Hematopoietic multipotent progenitor cell treated with erythropoietin and hydrocortisone succinate and interleukin-3 and kit ligand, for 6 days (in vitro differentiated cells): ENCODE measurements at places on chromosomes 13 and 19.
A peak's percentile ranks its signal among the peaks of the same experiment; 100 is the strongest.

DNA sequence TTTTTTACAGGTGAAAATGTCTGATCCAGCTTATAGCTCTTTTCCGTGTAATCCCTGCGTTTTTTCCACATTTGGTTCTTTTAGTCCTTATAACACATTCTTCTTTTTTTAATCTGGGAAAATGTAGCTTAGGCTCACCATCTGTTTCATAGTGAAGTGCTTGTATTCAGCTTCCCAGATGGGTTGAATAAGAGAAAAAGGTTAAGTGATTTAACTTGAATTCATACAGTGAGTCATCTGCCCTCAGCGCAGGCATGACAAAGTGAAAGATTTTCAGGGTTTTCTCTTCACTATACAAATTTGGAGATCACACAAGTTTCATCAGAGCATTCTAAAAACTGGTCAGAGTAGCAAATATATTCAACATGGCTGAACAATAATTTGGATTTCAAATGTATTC, 224.8 kb downstream of the SPRY2 start:
- no peak for DNase-seq

DNA sequence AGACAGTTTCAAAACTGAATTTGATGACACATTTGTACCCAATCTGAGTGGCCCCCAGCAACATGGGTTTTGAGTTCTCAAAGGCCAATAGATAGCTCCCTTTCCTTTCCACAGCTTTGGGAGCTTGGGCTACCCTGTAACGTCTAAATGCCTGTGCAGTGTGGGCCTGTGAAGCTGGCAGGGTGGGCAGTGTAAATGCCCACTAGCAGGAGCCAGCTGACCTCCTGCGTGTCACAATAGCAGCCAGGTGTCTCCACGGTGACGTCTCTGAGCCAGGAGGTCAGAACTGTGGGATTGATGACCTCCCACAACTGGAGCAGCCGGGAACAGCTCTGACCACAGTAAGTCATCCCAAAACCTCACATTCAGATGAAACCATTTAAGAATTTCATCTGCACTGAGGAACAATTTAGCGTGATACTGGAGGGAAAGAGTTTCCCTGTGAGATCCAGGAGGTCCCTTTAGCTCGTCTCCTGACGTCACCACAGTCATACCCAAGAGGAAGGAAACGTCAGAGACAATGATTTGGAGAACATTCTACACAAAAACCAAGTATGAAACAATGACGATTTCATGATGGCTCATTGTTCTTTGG, at the start of gene IPO5:
TSS of gene IPO5 (plus strand) at position 300 of the 595 bp plus-strand sequence. CDS start 23,022 bp downstream, outside the sequence.
- DNase-seq: no peak

DNA sequence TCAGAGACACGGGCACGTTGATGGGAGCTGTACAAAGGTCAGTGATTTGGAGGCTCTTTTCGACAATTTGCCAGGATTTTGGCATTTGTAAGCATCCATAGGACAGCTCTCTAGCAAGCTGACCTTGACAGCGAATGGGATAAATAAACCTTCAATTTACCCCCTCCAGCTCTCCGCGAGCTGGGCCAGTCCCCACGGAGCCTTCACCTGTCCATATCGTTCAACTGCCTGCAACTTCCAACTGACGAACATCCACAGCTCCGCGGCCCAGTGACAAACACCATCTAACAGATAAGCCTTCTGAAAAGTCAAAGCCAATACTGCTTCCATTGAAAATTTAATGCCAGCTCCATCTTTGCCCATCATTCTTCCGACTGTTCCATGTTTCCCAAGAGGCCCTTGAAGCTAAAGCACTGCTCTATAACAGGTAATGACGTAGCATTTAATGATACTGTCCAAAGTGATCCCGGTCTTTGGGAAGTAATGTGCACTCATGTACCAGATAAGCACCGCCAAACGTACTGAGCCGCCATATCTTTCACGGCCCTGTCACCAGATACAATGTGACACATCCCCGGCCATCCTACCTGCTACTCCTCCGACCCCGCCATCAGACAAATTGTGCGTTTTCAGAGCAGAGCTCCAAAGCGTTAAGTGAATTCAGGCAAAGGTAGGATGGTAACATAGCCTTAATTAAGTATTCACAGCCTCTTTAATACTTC, 365.3 kb upstream of the ZNF507 start:
- DNase-seq: no peak

GRCh38 chr19:18897094-18898029, 1.4 kb upstream of the CERS1 start:
- DNase-seq: no peak

- peak; percentile 88 for DNase-seq
These were observed 84.6 kb downstream of the FRY start for GRCh38 chr13:32116210-32116609.

- DNase-seq: peak; percentile 42
These were observed 14.0 kb downstream of the B3GLCT start for GRCh38 chr13:31213651-31214289.

DNA sequence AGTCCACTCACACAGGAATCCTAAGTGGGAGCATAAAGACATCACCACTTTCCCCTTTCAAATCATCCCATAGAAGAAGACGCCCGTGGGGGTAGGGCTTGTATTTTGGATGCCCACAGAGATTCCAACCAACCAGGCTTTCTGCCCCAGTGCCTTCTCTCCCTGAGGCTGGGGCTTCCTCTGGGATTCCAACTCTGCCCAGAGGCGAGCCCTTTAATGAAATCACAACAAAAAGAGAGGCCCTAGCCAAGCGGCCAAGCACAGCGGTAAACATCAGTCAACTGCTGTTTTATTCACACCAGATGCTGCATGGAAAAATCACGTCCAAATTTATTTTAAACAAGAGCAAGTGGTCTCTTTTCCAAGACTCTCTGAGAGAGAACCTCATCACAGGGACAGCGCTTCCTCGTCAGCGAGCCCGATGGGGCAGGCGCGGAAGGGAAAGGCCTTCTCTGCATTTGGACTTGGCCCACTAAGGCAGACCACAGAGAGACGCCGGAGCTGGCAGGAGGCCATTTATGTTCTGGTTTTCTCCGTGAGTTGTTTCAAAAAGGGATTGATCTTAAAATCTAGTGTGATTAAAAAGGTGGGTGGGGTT, 31.5 kb downstream of the ADPRHL1 start:
- no peak for DNase-seq

- DNase-seq: no peak
These were observed 2.7 kb downstream of the COL5A3 start for GRCh38 chr19:10007371-10008183.
